Anterior cingulate cortex (tissue), 58 donors: ENCODE measurements at places on chromosomes 1 and 21.

- no peak for DNase-seq
Observed at GRCh38 chr1:161681879-161682278, 18.9 kb downstream of the FCGR2B start.

GRCh38 chr1:111290630-111291029 lies at the start of gene CHIA:
TSS of gene CHIA (plus strand) at chr1:111290851. CDS start at chr1:111310468, 19,617 bp downstream.
- DNase-seq = no peak

GRCh38 chr1:217135569-217135915 lies 412.3 kb upstream of the ESRRG start:
- no peak for DNase-seq

GRCh38 chr1:154940651-154941194 lies 4.2 kb upstream of the PMVK start:
- DNase-seq = no peak

- no peak for DNase-seq
Observed at GRCh38 chr1:229075716-229076115, 195.2 kb upstream of the RAB4A start.

DNA sequence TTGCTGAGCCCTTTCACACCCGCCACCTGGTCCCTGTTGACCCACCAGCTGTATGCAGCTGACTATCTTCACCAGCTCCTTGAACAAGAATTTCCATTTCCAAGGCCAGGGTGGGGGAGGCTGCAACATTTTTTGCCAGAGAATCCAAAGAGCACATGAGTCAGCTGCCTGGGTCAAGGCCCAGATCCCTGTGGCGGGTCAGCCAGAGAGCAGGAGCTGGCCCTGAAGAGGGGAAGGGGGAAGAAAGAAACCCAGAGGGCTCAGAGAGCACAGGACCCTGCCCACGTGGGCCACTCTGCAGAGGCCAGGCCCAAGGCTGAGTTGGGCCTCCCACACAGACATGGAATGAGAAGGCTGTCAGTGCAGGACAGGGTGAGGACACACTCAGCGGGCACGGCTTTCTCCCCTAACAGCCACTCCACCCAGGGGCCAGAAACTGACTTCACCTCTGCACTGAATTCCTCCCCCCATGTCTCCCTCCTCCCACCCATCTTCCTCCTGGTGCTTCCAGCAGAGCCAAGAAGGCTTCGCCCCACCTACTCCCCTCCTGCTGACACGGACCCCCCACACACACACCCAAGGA lies 28.9 kb downstream of the S100A6 start:
- DNase-seq = no peak
